ENCODE measurements at places on chromosomes 6 and 20.

GRCh38 chr20:47765271-47765670 is 20.0 kb downstream of the SULF2 start:
- no peak for DNase-seq

- DNase-seq, result no peak
Observed at GRCh38 chr6:43996618-43997344, 130.5 kb downstream of the MRPL14 start.

GRCh38 chr6:63214816-63215215 is 3.5 kb downstream of the FKBP1C start:
- DNase-seq, result no peak

DNA sequence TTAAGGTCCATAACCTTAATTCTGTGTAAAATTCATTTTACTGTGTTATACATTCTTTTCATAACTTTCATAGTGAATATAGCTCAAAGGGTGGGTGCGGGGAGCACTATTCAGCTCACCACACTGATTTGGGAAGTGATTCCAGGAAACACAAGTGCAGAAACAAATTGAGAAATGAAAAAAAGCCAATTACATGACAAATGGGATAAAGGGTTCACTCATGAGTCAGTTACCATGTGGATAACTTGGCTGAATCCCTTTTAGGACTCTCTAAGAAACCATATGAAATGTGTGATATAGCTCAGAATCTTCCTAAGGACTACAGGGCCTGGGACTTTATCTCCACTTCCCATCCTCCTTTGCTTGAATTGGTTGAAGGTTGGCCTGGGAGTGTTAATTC is 3.1 kb upstream of the BTN2A1 start:
- no peak for DNase-seq

- DNase-seq, result no peak
Observed at GRCh38 chr6:91383207-91383606, 796.3 kb upstream of the MAP3K7 start.

GRCh38 chr6:137157601-137158000 is 15.8 kb downstream of the IL22RA2 start:
- no peak for DNase-seq
